Esophagus squamous epithelium (tissue), 5 donors: ENCODE measurements at places on chromosomes 1 and 21.

- no peak for DNase-seq
Measured at GRCh38 chr1:9494936-9495758, 44.1 kb upstream of the SLC25A33 start.

DNA sequence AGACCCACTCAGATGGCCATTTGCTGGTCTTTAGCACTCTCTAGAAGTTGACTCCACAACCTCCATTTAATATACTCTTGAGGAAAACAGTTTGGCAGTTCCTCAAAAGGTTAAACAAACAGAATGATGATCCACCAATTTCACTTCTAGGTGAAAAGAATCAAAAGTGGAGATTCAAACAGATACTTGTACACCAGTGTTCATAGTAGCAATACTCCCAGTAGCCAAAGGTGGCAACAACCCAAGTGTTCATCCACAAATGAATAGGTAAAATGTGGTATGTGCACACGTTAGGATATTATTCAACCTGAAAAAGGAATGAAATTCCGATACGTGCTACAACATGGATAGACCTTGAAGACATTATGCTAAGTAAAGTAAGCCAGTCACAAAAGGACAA is 6.3 kb downstream of the PRCC start:
- no peak for DNase-seq

- DNase-seq: no peak
Measured at GRCh38 chr1:37513795-37514349, 694 bp downstream of the MEAF6 start.

- no peak for DNase-seq
Measured at GRCh38 chr1:52179073-52179472, 37.2 kb downstream of the ZFYVE9 start.
